T-helper 17 cell (primary cell): ENCODE measurements at places on chromosomes 13 and 19.

GRCh38 chr13:40366119-40366518, 300.3 kb downstream of the FOXO1 start:
- DNase-seq, result no peak

GRCh38 chr19:35458731-35459391, 10.8 kb downstream of the FFAR2 start:
- no peak for DNase-seq

GRCh38 chr19:18815673-18816072, 16.1 kb upstream of the UPF1 start:
- DNase-seq, result no peak

- no peak for DNase-seq
Observed at GRCh38 chr19:41426952-41427646, at the start of gene B3GNT8. TSS of gene B3GNT8 (minus strand) at chr19:41427374. CDS start at chr19:41426778, 596 bp downstream.

GRCh38 chr19:873561-874041, 14.1 kb downstream of the CFD start:
- DNase-seq, result no peak

DNA sequence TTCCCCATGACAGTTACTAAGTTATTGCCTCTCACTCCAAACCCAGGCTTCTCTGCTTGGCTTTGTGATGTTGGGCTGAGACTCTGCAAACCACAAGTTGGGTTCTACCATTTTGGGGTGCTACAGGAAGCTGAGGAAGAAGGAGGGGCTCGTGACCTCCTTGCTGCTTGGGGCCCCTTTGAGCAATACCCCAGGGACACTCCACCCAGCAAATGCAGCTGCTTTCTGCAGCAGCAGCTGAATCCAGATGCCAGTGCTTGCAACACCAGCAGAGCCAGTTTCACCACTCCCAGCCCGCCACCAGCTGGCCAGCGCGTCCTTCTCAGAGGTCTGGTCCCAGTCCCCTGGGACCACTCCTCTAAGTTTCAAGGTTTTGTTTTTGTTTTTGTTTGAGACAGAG, 22.0 kb upstream of the UBAC2 start:
- DNase-seq, result no peak

- DNase-seq, result no peak
Observed at GRCh38 chr13:88617176-88617575, 946.0 kb downstream of the SLITRK5 start.

DNA sequence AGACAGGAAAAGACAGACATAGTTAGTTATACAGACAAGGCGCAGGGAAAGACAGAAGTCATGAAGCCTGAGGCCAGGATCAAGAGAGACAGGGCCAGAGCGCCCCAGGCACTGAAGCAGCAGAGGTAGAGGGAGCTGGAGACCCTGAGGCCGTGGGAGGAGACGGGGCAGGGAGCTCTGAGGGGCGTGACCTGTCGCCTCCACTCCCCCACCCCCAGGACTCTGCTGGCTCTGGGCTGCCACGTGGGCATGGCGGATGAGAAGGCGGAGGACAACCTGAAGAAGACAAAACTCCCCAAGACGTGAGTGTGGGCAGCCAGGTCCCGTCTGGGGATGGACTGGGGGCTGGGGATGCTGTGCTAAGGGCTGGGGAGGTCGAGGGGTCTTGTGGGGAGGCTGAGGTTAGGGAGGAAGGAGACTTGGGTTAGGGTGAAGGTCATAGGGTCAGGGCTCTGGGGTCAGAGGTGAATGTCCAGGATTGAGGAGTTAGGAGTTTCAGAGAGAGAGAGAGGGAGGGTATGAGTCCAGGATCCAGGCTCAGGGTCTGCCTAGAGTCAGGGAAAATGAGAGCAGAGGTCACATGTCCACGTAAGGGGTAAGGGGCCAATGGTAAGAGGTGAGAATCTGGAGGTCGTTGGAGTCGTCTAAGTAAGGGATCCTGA, 31.1 kb downstream of the RYR1 start:
- no peak for DNase-seq
